ENCODE measurements at places on chromosomes 13 and 19.

GRCh38 chr19:38060331-38060730 is 153.3 kb downstream of the SIPA1L3 start:
- DNase-seq, result no peak

- DNase-seq, result no peak
These were observed 43.5 kb downstream of the NEK5 start for GRCh38 chr13:52085421-52085820.

- DNase-seq, result no peak
These were observed 9.3 kb downstream of the SCEL start for GRCh38 chr13:77544758-77545338.

DNA sequence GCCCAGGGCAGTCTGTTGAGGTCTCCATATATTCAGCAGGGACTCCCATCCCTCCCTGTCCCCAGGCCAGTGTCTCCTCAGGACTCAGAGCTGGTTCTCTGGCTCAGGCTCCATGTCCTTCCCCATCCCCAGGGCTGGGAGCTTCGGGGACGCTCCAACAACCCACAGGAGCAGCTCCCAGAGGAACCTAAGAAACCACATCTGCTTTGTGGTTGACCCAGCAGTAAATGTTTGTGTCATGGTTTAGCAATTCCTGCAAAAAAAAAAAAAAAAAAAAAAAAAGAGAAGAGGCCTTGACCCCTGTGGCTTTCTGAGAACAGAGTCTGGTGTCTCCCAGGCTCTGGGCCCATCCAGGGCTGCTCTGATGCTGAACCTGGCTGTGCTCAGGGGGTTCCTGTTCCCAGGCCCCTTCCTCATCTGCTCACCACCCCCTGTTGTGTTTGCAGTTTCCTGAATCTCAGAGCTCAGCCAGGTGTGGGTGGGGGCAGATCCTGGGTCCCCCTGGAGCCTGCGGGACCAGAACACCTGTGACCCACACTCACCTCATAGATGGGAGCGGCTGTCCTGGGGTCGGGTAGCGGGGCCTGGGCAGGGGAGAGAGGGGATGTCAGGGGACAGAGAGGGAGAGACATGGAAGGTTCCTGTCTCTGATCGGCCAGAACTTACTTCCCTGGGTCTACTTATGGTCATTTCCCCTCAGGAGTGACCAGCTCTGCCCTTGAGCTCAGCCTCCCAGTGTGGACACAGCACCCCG is 25.2 kb upstream of the CEACAM1 start:
- DNase-seq, result no peak

- no peak for DNase-seq
These were observed 1.2 kb upstream of the DPY19L3 start for GRCh38 chr19:32404213-32404932.

- no peak for DNase-seq
These were observed 1779.6 kb upstream of the PRR20A start for GRCh38 chr13:55361141-55361540.

- no peak for DNase-seq
These were observed 51.7 kb upstream of the RNF113B start for GRCh38 chr13:98228661-98229341.

- DNase-seq, result no peak
These were observed 288.2 kb downstream of the MYO16 start for GRCh38 chr13:108917581-108917980.

DNA sequence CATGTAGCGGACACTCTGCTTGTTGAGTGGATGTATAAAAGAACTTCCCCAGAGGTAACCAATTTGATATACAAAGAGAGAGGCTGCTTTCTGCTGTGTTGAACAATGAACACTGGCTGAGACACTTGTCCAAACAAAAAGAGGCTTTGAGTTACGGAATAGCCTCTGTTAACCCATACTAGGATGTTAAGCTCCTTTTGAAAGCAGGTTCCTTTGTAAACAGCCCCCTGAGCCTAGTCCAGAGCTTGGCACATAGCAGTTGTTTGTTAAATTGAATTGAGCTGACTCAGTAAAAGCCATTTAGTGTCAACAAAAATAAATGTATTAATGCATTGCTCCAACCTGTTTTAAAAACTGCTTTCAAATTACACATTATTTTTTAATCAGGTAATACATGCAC is 200.1 kb downstream of the MZT1 start:
- no peak for DNase-seq

DNA sequence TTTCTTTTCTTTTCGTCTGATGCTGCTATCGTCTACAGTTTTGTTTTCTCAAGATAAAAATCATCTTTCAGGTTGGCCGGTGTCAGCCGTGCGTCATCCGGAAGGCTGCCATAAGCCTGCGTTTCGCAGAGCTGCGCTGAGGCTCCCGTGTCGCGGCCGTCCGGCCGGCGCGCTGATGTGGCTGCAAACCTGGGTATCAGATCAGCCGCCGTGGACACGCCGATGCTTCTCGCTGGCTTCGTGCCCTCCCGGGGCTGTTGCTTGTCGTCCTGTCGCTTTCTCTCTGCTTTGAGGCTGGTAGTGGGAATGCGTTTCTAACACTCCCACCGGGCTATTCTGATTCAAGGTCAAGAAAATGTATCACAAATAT is 45.9 kb upstream of the TFDP1 start:
- no peak for DNase-seq

DNA sequence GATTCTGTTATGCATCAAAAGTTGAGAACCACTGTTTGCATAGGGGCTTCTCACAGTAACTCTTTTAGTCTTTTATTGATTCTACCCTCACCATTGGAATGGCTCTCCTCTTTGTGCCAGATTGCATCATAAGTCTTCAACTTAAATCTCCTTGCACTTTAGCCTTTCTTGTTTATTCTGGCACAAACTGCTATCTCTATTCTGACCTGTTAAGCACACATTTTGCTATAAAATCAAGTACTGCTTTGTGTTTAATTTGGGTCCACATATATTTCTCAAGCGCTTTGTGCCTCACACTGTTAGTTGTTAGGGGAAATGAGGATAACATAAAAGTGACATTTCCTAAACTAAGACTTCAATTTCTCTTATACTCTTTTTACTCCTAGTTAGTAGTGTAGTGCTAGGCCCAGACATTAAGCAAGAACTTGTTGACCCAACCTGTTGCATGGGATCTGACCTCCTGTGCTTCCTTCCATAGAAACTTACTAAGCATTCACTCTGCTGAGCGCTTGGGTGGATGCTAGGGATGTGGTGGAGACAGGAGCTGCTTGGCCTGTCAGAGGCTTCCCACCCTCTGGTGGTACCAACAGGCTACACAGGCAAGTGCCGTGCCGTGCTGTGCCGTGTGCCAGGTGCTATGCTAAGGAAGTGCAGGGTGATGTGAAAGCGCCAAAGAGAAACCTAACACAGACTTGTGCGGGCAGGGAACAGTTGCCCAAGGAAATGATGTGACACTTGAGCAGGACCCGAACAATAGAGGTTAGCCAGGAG is 1.2 kb downstream of the UTP14C start:
- no peak for DNase-seq
